ENCODE measurements at places on chromosomes 1 and 21.

- no peak for DNase-seq
These were observed 198.4 kb downstream of the MATN1 start for GRCh38 chr1:30524840-30525617.

- DNase-seq, result peak; percentile 33
These were observed 8.7 kb downstream of the UBE2G2 start for GRCh38 chr21:44792702-44793591.

DNA sequence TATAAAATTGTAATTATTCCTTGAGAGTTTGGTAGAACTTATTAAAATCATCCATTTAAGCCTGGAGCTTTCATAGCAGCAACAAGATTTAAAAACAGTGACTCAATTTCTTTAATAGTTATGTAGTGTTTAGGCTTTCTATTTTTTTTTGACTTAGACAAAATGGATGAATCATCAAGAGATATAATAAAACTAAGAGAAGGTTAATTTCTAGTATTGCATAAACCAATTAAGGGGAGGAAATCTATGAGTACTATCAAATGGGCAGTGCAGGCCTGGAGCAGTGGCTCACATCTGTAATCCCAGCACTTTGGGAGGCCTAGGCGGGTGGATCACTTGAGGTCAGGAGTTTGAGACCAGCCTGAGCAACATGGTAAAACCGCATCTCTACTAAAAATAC lies 416.3 kb upstream of the USP24 start:
- DNase-seq, result no peak

GRCh38 chr1:81340239-81340638 lies 460.5 kb upstream of the ADGRL2 start:
- no peak for DNase-seq

DNA sequence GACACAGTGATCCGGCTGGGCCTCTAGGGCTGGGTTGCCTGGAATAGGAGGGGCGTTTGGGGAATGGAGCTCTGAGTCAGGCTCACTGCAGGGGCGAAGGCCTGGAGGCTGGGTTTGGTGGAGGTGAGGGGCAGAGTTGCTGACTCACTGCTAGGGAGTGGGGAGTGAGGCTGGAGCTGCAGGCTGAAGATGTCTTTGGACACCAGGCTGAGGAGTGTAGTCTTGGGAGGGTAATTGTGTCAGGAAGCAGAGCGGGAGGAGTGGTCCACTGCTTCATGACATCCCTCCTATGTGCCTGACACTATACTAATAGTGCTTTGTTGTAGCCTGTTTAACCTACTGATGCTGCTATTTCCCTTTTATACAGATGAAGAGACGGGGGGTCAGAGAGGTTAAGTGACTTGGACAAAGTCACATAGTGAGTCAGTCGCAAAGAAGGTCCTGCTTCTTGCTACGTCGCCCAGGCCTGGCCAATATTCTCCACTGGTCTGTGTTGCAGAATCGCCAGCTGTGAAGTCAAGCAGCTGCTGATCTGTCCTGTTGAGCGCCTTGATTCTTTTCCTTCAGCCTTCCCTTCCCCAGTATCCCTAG lies 13.6 kb downstream of the ACTL8 start:
- no peak for DNase-seq

All from activated naive CD4-positive, alpha-beta T cell treated with anti-CD3 and anti-CD28 coated beads, Interleukin-2, amount 50 U/mL, for 16 hours (primary cell).